ENCODE measurements at places on chromosomes 16 and 17.

- no peak for DNase-seq
Measured at GRCh38 chr16:65318590-65319257, 196.9 kb upstream of the CDH11 start.

DNA sequence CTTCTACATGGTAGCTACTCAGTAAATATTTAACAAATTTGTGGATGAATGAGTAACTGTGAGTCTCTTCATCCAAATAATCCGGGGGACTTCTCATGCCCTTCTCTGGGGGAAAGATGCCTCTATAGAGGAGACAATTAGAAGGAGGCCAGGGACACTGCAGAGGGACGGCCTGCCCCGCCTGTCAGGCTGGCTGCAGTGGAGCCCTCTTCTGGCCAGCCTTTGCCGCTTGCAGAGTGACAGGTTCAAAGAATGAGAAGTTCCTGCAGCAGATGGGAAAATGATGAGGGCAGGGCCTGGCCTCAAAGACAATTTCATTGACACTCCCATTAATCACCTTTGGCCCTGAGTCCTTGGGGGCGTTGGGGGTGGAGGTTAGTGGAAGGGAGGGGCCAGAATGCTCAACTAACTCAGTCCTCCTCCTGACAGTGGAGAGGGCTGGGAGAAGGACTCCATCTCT lies 339.0 kb downstream of the MAF start:
- no peak for DNase-seq

- DNase-seq, result no peak
Measured at GRCh38 chr16:85711982-85712587, 23.3 kb upstream of the GINS2 start.

- DNase-seq, result no peak
Measured at GRCh38 chr17:68763562-68763961, 162.4 kb upstream of the FAM20A start.

GRCh38 chr16:30747331-30747730 lies 894 bp upstream of the PHKG2 start:
- no peak for DNase-seq

DNA sequence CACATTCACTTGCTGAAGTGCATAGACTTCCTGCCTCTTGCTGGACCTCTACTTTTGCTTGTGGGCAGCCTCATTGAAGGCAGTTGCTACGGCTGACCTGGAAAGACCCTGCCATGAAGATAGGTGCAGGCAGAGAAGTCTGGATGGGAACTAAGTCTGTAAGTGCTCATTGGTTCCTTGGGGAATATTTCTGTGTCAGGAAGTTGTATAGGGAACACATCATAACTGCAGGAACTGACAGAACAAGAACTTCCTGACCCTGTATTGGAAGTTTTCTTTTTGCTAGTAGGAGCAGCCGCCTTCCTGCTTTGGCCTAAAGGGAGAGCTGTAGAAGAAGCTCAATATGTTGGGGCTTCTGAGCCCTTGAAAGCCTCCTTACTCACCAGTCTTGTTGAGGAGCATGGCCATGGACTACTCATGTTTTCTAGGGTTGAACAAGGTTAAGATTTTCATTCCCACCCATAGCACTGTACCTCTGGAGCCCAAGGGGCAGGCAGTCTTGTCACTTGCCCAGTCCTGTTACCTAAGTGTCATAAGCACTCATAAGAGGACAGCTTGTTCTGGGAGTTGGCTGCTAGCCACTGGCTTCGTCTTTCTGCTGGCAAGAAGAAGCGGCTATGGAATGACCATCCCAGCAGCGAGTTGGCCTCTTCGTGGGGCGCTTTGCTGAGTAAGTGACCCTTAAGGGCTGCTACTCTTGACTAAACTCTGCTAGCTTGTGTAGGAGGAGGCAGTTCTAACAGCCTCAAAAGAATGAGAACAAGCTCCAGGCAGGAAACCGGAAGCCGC lies 7.2 kb downstream of the UBFD1 start:
- DNase-seq, result no peak

Data from activated T-cell treated with anti-CD3 and anti-CD28 coated beads for 1 hour (primary cell).